ENCODE measurements at places on chromosomes 1 and 21.
A peak's percentile ranks its signal among the peaks of the same experiment; 100 is the strongest.

DNA sequence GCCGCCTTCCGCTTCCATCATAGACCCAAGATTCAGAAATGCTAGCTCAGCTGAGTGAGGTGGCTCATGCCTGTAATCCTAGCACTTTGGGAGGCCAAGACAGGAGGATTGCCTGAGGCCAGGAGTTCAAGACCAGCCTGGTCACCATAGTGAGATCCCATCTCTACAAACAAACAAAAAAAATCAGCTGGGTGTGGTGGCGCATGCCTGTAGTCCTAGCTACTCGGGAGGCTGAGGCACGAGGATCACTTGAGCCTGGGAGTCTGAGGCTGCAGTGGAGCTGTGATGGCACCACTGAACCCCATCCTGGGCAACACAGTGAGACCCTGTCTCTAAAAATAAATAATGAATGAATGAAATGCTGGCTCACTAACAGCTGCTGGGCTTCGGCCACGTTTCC lies 39.7 kb downstream of the TOMM20 start:
- no peak for DNase-seq

- DNase-seq = peak; percentile 82
These were observed 6.8 kb upstream of the AKR1A1 start for GRCh38 chr1:45543581-45544417.

DNA sequence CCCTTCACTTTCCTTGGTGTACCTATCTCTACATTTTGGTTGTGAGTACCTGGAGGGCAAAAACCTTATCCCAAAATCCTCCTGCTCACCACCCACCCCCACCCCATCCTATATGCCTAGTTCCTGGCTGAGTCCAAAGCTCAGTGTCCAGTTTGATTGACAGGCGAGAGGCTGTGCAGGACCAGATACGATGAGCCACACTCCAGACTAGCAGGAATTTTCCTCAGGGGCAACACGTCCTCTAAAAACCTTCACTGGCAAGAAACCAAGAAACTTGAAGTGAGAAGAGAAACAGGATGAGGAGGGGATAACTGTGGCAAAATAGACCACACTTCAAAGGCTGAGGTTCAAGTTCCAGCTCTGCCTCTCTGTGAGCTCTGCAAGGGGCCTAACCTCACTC lies 1.1 kb upstream of the SLAMF8 start:
- no peak for DNase-seq

GRCh38 chr1:165424454-165425216 lies 20.3 kb downstream of the RXRG start:
- DNase-seq = no peak

GRCh38 chr1:183164963-183165362 lies 21.1 kb upstream of the LAMC2 start:
- no peak for DNase-seq

Data from CD4-positive, alpha-beta memory T cell (primary cell).